ENCODE measurements at places on chromosomes 5 and 9. TPM values are rescaled to one million over a fixed set of nuclear protein-coding genes. Genes with fewer than 3 reads are reported as not detected.

The EMB gene
- polyA plus RNA-seq, result 18.0 TPM

The LSM11 gene
- polyA plus RNA-seq, result 7.9 TPM

The FOXD4L4 gene
- not detected for polyA plus RNA-seq

The RHOBTB3 gene
- 27.7 TPM for polyA plus RNA-seq

The SPINK6 gene
- polyA plus RNA-seq, result 2,131 TPM

All from Purkinje cell (primary cell).